ENCODE measurements at places on chromosomes 4 and X.

- DNase-seq: no peak
These were observed 706.6 kb upstream of the EPHA5 start for GRCh38 chr4:66376921-66377320.

GRCh38 chrX:12721042-12721441 lies 70.2 kb upstream of the PRPS2 start:
- DNase-seq: no peak

DNA sequence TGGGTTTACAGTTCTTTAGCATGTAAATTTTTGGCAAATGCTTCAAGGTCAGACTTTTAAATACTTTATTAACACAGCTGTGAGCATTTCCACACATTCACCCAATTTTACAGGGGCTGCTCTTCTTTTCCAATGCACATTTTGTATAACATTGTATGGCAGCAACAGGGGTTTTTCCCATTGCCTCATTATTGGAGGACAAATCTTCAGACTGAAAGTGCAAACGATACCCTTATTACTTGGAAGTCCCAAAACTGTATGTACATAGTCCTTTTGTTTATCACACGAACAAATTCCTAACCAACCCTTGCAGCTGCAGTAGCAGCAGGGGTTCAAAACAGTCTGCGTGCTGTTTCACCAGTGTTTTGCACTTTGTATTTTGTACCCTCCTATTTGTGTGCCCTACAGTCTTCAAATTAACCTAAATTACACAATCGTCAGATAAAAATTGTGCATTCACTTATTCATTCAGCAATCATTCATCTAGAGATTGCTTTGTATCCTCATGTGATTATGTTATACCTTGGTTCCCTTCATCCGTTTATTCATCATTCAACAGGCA lies 330.7 kb upstream of the RASGEF1B start:
- DNase-seq: no peak

GRCh38 chr4:181684310-181684709 lies 558.9 kb upstream of the TENM3 start:
- DNase-seq: no peak

DNA sequence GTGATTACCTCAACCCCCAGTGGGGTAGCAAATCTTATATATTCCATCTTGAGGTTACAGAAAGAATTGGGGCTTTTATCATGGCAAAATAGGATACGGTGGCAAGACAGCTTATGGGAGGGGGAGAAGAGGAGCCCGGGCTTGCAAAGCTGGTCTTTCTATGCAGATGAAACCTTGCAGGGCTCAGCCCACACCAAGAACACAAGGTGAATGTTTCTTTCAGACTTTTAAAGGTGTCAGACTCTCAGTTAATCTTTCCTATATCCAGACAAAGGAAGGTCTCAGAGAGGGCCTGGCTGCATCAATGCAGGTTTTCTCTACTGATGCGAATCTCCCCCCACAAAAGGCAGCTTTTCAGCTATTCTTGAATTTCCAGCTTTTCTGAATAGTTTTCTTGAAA lies 59.9 kb upstream of the WDR17 start:
- no peak for DNase-seq

GRCh38 chr4:101621120-101621519 lies 169.4 kb upstream of the BANK1 start:
- DNase-seq: no peak

DNA sequence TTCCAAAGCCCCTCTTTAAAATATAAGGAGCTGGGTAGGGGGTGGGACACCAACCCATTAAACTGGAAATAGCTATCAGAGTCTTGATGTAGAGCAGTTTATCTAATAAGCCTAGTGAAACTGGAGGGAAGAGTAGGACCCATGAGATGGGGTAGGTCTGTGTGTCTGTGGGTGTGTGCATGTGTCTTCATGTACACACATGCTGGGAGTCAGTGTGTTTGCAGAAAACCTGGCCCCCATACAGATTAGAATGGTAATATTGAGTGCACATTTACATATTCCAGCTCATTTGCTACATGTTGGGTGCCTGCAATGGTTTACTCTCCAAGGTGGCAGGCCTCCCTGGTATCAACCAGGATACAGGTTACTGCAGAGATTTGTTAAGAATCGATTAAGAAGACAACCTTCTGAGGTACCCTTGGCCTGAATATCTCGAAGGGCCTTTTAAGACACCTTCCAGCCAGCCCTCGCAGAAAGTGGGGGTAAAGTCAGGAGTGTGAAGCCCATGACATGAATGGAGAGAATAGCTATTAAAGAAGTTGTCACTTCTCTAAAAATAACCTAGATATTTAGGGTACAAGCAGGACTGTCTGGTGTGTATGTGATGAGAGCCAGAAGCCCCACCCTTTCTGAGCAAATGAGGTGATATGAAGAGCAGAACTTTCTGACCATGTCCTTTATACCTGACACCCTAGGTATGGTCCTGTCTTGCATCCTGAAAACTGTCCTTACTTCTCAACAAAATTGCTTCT lies 75.7 kb upstream of the TEX13D start:
- DNase-seq: no peak

- no peak for DNase-seq
These were observed 440.5 kb downstream of the MAPK10 start for GRCh38 chr4:85919200-85919887.
